Activated T-helper 9 cell treated with anti-CD3 and anti-CD28 coated beads, Interleukin-2, amount 50 U/mL, for 16 hours (primary cell): ENCODE measurements at places on chromosomes 5 and 9.
A peak's percentile ranks its signal among the peaks of the same experiment; 100 is the strongest.

GRCh38 chr9:132610661-132611060 is 28.3 kb downstream of the BARHL1 start:
- no peak for DNase-seq

DNA sequence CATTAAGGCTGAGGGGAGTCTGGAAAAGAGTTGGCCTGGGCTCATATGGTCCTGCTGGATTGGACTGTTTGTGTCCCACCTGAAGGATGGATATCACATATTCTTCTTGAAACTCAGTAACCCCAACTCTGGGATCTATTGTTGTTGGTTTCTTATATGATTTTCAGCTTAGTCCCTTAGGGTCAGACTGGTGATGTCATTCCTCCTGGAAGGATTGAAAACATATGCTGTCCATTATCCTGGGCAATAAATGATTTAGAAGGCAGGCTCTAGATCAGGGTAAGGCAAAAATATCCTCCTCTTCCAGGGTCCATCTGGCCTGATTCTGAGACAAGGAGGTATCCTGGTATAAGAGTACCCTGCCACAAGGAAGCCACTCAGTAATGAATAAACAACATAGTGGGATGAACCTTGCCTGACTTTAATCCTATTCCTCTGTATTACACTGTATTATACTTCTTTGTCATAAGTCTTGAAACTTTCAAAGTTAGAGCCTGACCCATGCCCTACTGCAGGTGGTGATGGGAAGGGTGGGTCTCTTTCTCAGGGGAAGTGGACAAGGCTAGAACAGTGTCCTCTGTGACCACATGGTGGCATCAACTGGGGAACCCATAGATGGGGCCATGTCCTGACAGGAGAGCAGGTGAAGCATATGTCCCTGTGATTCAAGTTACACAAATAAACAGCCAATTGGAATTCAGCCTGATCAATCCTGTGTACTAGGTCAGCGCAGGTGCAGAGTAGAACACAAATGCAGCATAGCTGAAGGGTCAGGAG is 454.4 kb upstream of the TRPC7 start:
- DNase-seq: no peak

DNA sequence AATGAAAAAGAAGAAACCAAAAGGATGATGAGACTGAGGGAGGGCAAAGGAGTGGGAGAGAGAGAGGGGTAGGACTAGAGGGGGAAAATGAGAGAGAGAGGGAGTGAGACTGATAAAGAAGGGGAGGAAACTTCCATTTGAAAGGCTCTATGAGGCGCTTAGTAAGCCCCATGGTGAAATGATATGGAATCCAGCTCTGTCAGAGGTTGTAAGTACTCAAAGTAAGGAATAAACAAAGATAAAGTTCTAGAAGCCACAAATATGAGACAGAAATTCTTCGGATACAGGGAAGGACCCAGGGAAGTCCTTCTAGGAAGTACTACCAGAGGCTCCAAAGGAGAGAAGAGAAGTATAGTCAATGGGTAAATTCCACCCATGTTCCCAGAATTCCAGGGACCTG is 21.7 kb upstream of the VLDLR start:
- no peak for DNase-seq

- DNase-seq: no peak
Measured at GRCh38 chr9:116286297-116286696, 132.7 kb downstream of the PAPPA start.

- no peak for DNase-seq
Measured at GRCh38 chr5:66972004-66972403, 224.6 kb downstream of the CD180 start.

GRCh38 chr5:121628783-121629182 is 222.9 kb upstream of the FTMT start:
- no peak for DNase-seq

GRCh38 chr9:91433180-91433579 is 9.5 kb upstream of the NFIL3 start:
- DNase-seq: no peak

- DNase-seq: no peak
Measured at GRCh38 chr9:98678244-98678842, 30.4 kb downstream of the GABBR2 start.

DNA sequence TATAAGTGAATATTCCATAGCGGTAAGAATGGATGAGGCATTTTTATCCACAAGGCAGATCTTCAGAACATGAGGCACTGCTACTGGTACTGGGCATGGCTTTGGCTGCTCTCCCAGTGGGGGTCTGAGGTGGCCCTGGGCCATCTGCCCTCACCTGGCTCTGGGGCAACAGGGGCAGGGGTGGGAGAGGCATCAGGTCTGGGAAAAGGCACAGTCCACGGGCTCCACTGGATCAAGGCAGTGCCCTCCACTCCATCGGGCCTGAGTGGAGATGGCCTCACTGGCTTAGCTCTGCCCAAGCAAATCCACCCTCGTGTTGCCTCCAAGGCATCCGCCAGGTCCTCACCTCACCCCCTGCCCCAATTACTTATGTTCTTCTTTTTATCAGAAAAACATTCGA is 10.9 kb upstream of the NKD2 start:
- no peak for DNase-seq

GRCh38 chr9:95979446-95979845 is 104.0 kb downstream of the ERCC6L2 start:
- DNase-seq: no peak

DNA sequence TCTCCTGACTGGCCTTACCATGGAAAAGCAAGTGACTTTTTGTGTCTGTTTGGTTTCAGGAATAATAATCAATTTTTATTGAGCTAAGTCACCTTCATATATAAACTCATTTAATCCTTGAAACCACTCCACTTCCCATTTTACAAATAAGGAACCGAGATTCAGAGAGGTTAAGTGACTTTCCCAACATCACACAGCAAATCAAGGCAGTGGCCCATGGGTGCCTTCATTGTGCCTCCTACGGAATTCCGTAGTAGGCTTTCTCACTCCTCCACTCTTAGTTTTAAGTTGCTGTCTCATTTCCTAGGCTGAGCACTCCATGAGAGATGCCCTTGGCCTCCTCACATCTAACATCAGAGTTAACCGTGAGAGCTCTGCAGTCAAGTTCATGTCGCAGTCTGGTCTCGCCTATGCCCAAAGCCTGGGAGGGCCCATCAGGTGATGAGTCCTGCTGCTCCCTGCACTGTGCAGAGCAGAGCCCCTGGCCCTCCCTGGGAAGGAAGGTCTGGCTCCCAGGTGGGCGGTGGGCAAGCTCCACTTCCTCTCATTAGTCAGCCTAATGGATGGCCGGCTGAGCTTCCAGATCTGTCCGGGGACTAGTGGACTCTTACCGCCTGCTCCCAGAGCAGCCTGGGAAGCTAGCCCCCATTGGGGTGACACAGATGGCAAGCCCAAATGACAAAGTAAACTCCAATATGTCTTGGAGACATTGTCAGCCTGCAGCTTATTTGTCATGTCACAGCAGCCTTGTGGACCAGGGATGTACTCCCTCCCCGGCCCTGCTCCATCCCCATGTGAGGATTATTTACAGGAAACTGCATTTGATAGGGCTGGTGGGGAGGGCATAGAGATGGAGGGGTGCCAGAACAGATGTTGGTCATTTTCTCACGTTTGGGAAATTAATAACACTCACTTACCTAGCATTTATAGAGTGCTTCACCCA is 123.4 kb downstream of the MVB12B start:
- DNase-seq: no peak

- DNase-seq: no peak
Measured at GRCh38 chr9:14500705-14501104, 186.8 kb upstream of the NFIB start.

GRCh38 chr9:31078175-31078574 is 1306.3 kb upstream of the ACO1 start:
- DNase-seq: no peak

DNA sequence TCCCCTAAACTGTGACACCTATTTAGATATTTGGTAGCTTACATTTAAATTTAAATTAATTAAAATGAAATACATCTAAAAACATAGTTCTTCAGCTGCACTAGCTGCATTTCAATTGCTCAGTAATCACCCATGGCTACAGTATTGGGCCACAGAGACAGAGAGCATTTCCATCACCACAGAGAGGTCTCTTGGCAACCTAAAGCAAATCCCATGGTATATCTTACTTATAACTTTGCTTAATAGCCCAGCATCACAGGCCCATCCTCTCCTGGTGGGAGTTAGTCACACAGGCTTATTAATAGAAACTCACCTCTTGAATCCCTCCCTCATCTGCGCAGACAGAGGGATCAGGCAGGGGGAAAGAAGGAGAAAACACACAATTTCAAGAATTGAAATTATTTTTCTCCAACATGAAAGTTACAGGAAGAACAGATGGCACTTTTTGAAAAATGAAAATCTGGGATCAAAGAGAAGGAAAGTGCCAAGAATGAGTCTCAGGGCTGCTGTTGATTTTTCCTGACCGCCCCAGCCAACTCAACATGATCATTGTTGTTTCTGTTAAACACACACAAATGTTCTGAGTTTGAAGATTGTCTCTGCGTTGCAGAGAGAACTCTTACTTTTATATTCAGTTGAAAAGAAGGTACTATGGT is 144.6 kb downstream of the CMYA5 start:
- DNase-seq: no peak

- DNase-seq: no peak
Measured at GRCh38 chr5:180598316-180598701, 7.0 kb upstream of the SCGB3A1 start.

DNA sequence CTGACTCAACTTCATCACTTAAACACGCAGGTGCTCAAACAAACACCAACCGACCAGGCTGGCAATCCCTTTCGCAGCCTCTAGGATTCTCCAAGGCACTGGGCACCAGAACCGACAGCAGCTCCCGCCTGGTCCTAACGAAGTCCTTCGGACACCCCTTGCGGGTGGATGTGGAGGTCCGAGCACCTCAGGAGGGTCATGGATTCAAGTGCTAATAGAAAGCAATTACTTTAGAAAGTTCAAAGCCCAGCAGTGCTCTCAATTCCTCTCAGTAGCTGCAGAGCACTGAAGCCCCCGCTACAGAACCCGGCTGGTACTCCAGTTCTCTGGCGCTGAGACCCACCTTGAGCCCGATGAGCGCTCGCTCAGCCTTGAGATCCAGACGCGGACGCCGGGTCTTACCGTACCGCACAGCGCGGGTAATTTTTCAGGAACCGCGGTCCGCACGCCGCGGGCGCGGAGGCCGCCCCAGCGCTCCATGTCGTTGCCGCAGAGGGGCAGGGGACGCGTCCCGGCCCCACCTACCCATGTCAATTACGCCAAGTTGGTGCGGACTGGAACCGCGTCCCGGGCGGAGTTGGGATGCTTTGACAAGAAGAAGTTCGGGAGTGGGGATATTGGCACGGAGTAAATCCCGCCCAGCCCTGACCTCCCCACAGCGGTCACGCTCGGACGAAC is 638 bp downstream of the MARCHF3 start:
- DNase-seq: peak; percentile 10

GRCh38 chr9:132311978-132312377 is 42.8 kb downstream of the SETX start:
- DNase-seq: no peak

DNA sequence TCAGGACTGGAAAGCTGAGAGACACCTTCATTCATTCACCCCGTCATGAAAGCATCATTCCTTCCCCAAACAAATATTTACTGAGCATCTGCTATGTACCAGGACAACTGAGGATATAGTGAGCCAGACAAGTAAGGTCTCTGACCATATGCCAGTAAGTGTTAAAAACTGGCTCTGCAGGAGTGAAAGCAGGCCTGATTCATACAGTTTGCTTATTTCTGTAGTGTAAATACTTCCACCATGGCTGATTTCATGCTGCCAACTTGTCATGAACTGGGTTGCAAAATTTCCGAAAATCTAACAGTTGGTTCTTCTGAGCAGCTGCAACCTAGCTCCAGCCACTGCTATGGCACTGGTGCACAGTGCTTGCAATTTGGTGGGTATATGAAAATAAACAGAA is 68.1 kb downstream of the YIPF5 start:
- DNase-seq: no peak

GRCh38 chr5:32264957-32265572 is 47.7 kb downstream of the MTMR12 start:
- DNase-seq: no peak

DNA sequence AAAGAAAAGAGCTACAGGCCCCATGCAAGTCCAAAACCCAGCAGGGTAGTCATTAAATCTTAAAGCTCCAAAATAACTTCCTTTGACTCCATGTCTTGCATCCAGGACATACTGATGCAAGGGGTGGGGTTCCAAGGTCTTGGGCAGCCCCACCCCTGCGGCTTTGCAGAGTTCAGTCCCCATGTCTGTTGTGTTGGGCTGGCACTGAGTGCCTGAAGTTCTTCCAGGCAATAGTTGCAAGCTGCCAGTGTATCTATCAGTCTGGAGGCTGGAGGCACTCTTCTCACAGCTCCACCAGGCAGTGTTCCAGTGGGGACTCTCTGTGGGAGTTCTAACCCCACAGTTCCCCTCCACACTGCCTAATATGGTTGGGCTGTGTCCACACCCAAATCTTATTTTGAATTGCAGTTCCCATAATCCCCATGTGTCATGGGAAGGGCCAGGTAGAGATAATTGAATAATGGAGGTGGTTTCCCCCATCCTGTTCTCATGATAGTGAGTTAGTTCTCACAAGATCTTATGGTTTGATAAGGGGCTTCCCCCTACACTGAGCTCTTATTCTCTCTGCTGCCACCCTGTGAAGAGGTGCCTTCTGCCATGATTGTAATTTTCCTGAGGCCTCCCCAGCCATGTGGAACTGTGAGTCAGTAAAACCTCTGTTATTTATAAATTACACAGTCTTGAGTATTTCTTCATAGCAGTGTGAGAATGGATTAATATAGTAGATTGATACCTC is 237.5 kb upstream of the ADRA1B start:
- no peak for DNase-seq

DNA sequence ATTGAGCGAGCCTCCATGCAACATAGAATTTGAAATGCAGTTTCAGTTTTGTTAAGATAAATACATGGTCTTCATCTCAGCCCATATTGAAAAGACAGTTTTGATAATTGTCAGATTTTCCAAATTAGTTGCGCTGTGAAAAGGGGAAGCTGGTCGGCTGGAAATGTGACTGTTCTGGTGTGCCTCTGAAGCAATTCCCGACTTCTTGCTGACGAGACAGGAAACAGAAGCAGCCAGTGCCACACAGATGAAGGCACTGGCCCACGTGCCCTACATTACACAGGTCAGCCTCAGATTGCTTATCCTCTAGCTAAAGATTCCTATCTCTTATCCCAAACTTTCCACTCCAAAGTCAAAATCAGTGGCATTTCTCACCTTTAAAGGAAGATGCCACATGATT is 214.1 kb upstream of the TLE4 start:
- DNase-seq: no peak

- DNase-seq: no peak
Measured at GRCh38 chr5:172245703-172246125, 37.9 kb downstream of the UBTD2 start.

GRCh38 chr9:19456426-19456825 is 47.6 kb downstream of the ACER2 start:
- no peak for DNase-seq

- DNase-seq: no peak
Measured at GRCh38 chr5:37792975-37793631, 46.7 kb downstream of the GDNF start.

DNA sequence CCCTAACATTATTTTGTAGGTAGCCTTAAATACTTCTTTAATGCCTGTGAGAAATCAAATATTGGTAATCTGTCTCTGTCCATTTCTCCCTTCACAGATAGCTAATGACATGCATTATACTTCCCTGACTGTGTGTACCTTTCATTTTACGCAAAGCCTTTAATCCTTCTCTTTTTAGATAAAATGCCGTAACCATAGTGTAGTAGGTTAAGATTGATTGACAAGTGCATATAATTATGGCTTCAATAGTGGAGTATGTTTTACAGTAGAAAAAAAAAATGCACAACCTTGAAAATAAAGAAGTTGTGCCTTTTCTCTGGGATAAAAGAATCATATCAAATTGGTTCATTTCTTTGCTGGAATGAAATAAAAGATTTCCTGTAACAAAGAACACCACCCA is 559.6 kb upstream of the GRAMD2B start:
- no peak for DNase-seq

- DNase-seq: peak; percentile 33
Measured at GRCh38 chr9:126690431-126691051, 76.8 kb downstream of the LMX1B start.
